Mesenchymal stem cell (in vitro differentiated cells and primary cell): ENCODE measurements at places on chromosomes 4 and X.

DNA sequence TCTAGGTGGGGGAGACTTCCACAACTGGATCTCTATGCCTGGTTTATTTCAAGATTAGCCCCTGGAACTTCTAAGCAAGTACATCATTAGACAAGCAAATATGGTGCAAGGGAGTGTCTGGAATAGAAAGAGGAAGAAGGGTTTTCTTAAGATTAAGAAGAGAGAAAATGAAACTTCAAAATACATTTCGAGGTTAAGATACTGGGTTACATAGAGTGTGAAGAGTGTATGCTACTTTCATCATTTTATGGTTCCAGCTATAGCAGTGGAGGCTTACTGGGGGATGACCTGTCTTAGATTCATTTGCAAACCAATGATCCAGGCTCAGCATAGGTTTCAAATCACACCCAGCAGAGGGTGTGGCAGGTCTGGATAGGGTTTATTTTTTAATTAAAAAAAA is 144.4 kb upstream of the GATB start:
- H3K36me3 ChIP-seq, result no peaks in the 10 kb centered on the region
- H3K4me3 ChIP-seq, result no peak overlapping the region
- H3K4me1 ChIP-seq, result no peaks in the 10 kb centered on the region
- H3K27ac ChIP-seq, result no peak overlapping the region

- H3K4me3 ChIP-seq, result no peak overlapping the region
- no peaks in the 10 kb centered on the region for H3K4me1 ChIP-seq
- peaks cover 8% of the 10 kb centered on the region for H3K27me3 ChIP-seq
- H3K27ac ChIP-seq, result no peak overlapping the region
These were observed 14.6 kb downstream of the SRPX start for GRCh38 chrX:38206036-38206435.

- no peak overlapping the region for H3K27ac ChIP-seq
- no peaks in the 10 kb centered on the region for H3K36me3 ChIP-seq
These were observed 763.8 kb upstream of the AADAT start for GRCh38 chr4:170853422-170854021.

GRCh38 chrX:25043192-25043591 is 27.4 kb upstream of the ARX start:
- no peaks in the 10 kb centered on the region for H3K36me3 ChIP-seq
- no peaks in the 10 kb centered on the region for H3K4me1 ChIP-seq
- H3K27me3 ChIP-seq, result peaks cover 5% of the 10 kb centered on the region
- H3K4me3 ChIP-seq, result no peak overlapping the region

GRCh38 chr4:85510632-85510984 is 35.7 kb downstream of the ARHGAP24 start:
- H3K36me3 ChIP-seq, result no peaks in the 10 kb centered on the region
- DNase-seq, result no peak
- H3K4me3 ChIP-seq, result no peak overlapping the region
- no peaks in the 10 kb centered on the region for H3K27me3 ChIP-seq
- H3K27ac ChIP-seq, result no peak overlapping the region

DNA sequence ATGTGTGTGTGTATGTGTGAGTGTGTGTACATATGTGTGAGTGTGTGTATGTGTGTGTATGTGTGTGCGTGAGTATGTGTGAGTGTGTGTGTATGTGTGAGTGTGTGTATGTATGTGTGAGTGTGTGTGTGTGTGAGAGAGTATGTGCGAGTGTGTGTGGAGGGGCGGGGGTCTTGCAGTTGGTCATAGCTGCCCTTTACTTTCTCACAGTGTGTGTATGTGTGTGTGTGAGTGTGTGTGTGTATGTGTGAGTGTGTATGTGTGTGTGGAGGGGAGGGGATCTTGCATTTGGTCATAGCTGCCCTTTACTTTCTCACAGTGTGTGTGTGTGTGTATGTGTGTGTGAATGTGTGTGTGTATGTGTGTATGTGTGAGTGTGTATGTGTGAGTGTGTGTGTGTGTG is 74.8 kb upstream of the ENPP6 start:
- no peaks in the 10 kb centered on the region for H3K36me3 ChIP-seq
- H3K27me3 ChIP-seq, result no peaks in the 10 kb centered on the region
- DNase-seq, result no peak

- H3K27ac ChIP-seq, result no peak overlapping the region
- H3K4me1 ChIP-seq, result peaks cover 4% of the 10 kb centered on the region
- no peak overlapping the region for H3K4me3 ChIP-seq
- H3K27me3 ChIP-seq, result peaks cover 70% of the 10 kb centered on the region
These were observed 106.2 kb upstream of the AFAP1 start for GRCh38 chr4:8045909-8046308.

GRCh38 chr4:57231781-57232180 is 121.6 kb upstream of the IGFBP7 start:
- no peaks in the 10 kb centered on the region for H3K36me3 ChIP-seq
- H3K4me1 ChIP-seq, result peaks cover 3% of the 10 kb centered on the region
- no peak overlapping the region for H3K27ac ChIP-seq
- H3K4me3 ChIP-seq, result no peak overlapping the region

DNA sequence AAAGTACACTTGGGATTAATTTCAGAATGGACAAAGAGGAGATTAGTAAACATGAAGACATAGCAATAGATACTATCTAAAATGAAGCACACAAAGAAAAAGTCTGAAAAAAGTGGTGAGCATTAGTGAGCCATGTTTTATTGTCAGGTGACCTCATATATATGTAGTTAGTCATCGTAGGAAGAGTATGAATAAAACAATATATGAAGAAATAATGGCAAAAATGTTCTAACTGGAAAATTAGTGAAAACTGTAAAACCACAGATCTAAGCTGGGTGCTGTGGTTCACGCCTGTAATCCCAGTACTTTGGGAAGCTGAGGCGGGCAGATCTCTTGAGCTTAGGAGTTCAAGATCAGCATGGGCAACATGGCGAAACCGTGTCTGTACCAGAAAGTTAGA is 67.9 kb downstream of the RBPJ start:
- H3K4me1 ChIP-seq, result no peaks in the 10 kb centered on the region
- H3K27me3 ChIP-seq, result no peaks in the 10 kb centered on the region
- H3K36me3 ChIP-seq, result peaks cover 93% of the 10 kb centered on the region
- no peak overlapping the region for H3K27ac ChIP-seq
- no peak for DNase-seq
- no peak overlapping the region for H3K4me3 ChIP-seq

DNA sequence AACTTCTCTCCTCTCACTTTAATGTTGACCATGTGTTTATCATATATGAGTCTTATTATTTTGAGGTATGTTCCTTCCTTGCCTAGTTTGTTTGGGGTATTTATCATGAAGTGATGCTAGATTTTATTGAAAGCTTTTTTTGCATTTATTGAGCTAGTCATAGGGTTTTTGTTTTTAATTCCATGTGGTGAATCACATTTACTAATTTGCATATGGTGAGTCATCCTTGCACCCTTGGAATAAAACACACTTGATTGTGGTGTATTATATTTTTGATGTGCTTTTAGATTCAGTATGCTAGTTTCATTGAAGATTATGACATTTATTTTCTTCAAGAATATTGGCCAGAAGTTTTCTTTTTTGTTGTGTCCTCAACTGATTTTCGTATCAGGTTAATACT is 464.6 kb downstream of the PCDH18 start:
- no peaks in the 10 kb centered on the region for H3K27me3 ChIP-seq
- peaks cover 16% of the 10 kb centered on the region for H3K36me3 ChIP-seq

GRCh38 chr4:144687466-144687865 is 41.5 kb downstream of the HHIP start:
- H3K4me1 ChIP-seq, result no peaks in the 10 kb centered on the region
- no peaks in the 10 kb centered on the region for H3K27me3 ChIP-seq
- H3K36me3 ChIP-seq, result no peaks in the 10 kb centered on the region
- H3K27ac ChIP-seq, result no peak overlapping the region
- no peak for DNase-seq

GRCh38 chrX:25287521-25287920 is 271.8 kb upstream of the ARX start:
- no peaks in the 10 kb centered on the region for H3K4me1 ChIP-seq
- H3K27me3 ChIP-seq, result no peaks in the 10 kb centered on the region
- no peak overlapping the region for H3K27ac ChIP-seq
- H3K36me3 ChIP-seq, result no peaks in the 10 kb centered on the region
- DNase-seq, result no peak

GRCh38 chr4:6241062-6241845 is 28.4 kb upstream of the WFS1 start:
- H3K27ac ChIP-seq, result no peak overlapping the region
- no peak overlapping the region for H3K4me3 ChIP-seq
- no peak for DNase-seq
- no peaks in the 10 kb centered on the region for H3K4me1 ChIP-seq
- H3K27me3 ChIP-seq, result peaks cover 66% of the 10 kb centered on the region

GRCh38 chr4:85867271-85867670 is 392.3 kb downstream of the ARHGAP24 start:
- no peak for DNase-seq
- H3K27me3 ChIP-seq, result no peaks in the 10 kb centered on the region
- H3K27ac ChIP-seq, result no peak overlapping the region
- no peak overlapping the region for H3K4me3 ChIP-seq
- H3K36me3 ChIP-seq, result no peaks in the 10 kb centered on the region
